ENCODE measurements at places on chromosomes 1 and 21.

GRCh38 chr1:207867136-207868109 is 43.5 kb downstream of the CD34 start:
- no peak for DNase-seq

DNA sequence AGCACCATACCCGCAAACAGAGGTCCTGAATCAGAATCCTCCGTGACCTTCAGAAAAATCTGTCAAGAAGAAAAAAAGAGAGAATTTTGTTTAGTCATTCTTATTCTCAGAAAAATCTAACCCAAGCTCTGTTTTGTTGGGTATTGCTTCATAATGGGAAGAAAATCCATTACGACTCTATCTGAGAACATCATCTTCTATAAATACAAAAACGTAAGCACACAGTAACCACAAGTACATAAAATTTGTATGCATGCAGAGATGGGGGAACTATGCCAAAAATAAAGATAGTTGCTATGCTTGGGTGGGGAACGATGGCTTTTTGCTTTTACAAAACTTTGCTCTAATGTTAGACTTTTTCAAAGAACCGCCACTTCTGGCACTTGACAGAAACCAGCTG is 84.2 kb downstream of the ABCA4 start:
- DNase-seq = no peak

GRCh38 chr1:54325703-54326461 is 80.3 kb downstream of the SSBP3 start:
- no peak for DNase-seq

- no peak for DNase-seq
Measured at GRCh38 chr1:2275796-2276536, 47.8 kb downstream of the SKI start.

DNA sequence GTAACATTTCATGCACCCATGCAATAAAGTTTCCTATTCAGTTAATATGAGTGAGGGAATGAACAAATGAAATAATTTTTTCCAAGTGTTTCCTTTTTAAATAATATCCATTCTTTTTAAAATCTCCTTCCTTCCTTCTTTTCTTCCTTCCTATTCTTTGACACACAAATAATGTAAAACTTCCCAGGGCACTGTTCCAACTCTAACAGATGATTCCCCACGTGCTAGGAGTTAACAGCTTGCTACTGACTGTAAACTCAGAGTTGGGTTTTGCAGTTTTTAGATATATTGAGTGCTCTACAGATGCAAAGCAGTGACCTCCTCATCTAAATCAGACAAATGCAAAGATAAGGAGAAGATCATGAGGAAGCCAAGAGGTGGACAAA is 54.0 kb upstream of the POU2F1 start:
- DNase-seq = no peak

GRCh38 chr1:232226197-232226712 is 403.7 kb downstream of the SIPA1L2 start:
- no peak for DNase-seq

DNA sequence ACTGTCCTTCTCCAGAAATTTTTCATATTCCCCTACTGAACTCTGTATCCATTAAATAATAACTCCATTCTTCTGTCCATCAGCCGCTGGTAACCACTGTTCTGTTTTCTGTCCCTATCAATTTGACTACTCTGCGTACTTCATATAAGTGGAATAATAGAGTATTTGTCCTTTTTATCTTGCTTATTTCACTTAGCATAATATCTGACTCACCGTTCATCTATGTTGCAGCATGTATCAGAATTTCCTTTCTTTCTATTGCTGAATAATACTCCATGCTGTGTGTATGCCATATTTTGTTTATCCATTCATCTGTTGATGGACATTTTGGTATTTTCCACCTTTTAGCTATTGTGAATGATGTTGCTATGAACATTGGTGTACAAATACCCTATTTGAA is 71.9 kb downstream of the CEP350 start:
- DNase-seq = no peak

- peak; percentile 78 for DNase-seq
Measured at GRCh38 chr1:85334962-85335361, 58.5 kb upstream of the BCL10 start.

DNA sequence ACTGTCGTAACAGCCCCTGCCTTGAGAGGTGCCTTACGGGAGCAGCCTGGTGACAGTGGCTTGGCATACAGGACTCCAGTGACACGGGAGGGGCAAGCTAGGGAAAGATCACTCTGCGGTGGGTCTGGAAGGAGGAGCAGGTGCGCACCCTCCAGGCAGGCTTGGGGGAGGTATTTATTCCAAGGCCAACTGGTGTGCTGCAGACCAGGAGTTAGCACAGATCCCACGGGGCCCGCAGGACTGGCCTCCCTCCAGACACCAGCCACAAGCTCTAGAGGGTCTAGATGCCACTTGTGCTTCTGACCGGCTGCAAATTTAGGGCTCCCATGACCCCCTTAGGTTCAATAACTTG is 22.1 kb downstream of the PSEN2 start:
- no peak for DNase-seq

- no peak for DNase-seq
Measured at GRCh38 chr1:81670286-81670685, 130.4 kb upstream of the ADGRL2 start.

DNA sequence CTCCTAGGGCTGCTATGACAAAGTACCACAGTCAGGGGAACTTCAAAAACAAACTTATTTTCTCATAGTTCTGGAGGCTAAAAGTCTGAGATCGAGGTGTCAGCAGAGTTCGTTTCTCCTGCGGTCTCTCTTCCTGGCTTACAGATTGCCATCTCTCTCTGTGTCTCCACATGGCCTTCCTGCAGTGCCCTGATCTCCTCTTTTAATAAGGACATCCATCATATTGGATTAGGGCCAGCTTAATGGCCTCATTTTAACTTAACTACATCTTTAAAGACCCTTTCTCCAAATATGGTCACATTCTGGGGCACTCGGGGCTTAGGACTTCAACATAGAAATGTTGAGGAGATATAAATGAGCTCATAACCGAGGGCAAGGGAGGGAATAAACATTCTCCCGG is 12.2 kb downstream of the C1orf74 start:
- no peak for DNase-seq

GRCh38 chr1:60866917-60867531 is 215.3 kb upstream of the NFIA start:
- no peak for DNase-seq

DNA sequence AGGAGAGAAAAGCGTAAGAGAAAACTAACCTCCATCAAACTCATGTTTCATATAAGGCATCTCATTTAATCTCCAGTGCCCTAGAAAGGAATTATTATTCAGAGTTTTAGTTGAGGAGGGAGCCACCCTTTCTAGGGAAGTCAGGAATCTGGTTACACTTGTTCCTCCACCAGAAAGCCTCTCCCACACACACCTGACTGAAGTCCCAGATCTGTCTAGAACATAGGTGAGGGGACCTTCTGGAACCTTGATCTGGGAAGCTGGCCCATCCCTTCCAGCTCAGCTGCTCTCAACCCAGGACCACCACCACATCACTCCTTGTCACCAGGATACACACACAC is 1.9 kb upstream of the DENND2D start:
- DNase-seq = no peak

DNA sequence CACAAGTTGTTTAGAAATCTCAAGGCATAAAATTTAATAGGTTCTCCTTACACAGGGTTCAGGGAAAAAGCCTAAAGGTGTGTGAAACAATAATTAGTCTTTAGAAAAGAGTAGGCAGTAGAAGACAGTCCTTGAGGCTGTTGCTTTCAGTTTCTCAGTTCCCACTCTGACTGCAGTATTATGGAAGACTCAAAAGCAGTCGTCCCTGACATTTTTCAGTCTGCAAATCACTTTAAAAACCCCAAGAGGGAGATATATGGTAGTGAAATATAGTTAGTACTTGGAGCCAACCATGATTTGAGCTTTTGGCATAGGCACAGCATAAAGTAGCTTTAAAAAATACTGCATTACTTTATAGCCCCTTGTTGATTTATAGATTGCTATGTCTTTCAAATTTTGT is 299.7 kb downstream of the OLFM3 start:
- no peak for DNase-seq

- no peak for DNase-seq
Measured at GRCh38 chr21:35543746-35544145, 494.6 kb upstream of the RUNX1 start.

DNA sequence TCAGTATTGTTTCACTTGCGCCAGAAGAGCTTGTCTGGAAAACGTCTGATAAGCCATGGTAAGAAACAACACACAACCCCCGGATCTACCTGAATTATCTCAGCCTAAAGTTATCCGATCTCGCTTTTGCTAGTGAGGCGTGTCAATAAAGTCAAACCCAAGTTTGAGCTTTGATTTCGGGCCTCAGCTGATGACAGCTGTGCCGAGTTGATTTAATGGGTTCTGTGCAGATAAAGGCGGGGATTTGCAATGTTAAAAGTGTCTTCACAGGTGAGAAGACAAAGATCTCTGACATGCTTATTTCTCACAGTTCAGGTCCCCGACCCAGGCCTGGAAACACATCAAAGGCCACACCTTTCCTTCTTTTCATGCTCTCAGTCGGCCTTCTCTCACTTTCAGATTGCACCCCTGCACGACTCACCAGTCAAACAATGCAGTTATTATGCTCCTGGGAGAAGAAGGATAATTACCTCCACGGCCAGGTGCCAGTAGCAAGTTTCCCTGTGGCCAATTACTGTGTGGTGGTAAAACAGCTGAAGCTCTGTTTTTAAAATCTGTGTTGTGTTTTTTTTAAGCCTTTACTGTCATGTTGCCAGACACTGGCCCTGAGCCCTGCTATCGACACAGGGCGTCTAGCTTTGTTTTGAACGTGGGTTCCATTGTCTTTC is 245.3 kb upstream of the RUNX1 start:
- DNase-seq = no peak

GRCh38 chr1:190474650-190475211 is 2.9 kb downstream of the BRINP3 start:
- DNase-seq = peak; percentile 14

- no peak for DNase-seq
Measured at GRCh38 chr21:26438976-26439375, 134.1 kb downstream of the CYYR1 start.

DNA sequence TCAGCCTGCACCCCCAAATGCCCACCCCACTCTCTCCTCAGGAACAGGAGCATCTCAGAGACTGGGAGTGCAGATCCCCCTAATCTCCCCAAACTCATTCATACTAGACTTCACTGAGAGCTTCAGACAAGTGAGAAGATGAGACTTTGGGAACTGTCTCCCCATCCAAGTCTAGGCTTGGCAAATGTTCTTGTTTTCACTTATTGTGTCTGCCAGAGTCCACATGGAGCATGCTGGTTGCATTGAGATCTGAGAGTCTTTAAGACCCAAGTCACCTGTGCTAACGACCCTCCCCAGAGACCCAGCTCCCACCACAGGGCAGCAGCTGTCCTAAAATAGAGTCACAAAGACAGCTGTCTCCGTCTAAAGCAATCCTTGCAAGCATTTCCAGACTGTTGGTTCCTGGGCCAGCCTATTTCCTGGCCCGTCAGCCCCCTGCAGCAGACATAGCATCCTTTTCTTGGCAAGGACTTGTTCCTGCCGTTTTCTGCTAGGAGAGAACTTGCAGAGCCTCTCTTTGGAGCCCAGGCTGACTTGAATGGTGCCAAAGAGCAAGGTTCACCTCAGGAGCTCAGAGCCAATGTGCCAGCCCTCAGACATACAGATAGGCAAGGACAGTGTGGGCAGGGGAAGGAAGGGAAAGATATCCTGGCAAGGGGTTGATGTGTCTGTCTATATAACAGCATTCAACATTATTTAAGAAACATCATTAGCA is 1.9 kb upstream of the CNTN2 start:
- DNase-seq = no peak

GRCh38 chr1:208065862-208066261 is 154.9 kb upstream of the CD34 start:
- DNase-seq = peak; percentile 32

- DNase-seq = no peak
Measured at GRCh38 chr1:109821831-109822745, 58.4 kb upstream of the EPS8L3 start.

DNA sequence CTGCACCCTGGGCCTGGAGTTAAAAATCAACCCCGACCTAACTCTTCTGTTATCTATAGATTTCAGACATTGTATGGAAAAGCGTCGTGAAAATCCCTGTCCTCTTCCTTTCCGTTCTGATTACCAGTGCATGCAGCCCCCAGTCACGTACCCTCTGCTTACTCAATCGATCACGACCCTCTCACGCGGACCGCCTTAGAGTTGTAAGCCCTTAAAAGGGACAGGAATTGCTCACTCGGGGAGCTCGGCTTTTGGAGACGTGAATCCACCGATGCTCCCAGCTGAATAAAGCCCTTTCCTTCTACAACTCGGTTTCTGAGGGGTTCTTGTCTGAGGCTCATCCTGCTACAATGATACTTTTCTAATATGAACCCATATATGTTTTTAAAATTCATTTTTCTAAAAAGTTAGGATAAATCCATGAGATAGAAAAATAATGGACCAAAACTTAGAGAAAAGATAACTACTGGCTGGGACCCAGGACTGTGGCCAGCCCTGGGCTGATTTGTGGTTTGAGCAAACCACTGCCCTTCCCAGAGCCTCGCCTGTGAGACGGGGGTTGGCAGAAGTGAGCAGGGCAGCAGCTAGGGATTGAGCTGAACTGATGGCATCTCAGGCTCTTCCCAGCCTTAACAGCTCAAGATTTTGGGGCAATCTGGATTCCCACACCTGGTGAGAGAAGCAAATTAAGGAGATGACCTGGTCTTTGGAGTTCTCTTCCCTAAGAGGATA is 5.0 kb downstream of the UQCRHL start:
- DNase-seq = peak; percentile 16

- DNase-seq = no peak
Measured at GRCh38 chr1:213269829-213270228, 218.8 kb downstream of the RPS6KC1 start.

GRCh38 chr1:222933273-222933672 is 118.4 kb downstream of the DISP1 start:
- no peak for DNase-seq

GRCh38 chr1:217140041-217140901 is 417.0 kb upstream of the ESRRG start:
- no peak for DNase-seq

DNA sequence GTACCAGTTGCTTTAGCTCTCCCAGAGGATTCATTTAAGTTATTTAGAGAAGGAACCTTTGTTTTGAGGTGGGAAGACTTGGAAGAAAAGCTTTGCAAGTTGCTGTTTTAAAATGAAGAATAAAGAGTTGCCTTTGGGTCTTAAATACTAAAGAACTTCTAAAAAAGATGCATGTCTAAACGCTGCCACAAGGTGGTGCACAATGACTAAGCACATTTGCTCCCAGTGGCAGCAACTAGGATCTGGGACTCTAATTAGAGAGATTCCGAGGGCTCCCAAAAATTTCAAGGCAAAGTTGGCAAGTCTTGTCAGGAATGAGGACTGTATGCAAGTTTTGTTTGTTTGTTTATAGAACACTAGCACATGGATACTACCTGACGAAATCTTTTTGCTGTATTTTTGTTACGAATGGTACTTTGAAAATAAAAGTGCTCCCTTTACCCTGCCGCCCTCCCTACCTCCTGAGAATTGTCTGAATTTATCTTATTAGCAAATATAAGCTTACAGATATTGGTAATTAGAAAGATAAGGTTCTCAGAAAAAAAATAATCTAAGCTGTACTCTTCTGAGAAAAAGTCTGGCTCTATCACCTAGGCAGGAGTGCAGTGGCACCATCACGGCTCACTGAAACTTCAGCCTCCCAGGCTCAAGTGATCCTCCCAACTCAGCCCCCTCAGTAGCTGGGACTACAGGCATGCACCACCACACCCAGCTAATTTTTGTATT is 121.8 kb downstream of the HFM1 start:
- peak; percentile 58 for DNase-seq

All from KBM-7 (cell line).